Ureter (tissue), 1 donor: ENCODE measurements at places on chromosomes 12 and 14. TPM values are rescaled to one million over a fixed set of nuclear protein-coding genes. Genes with fewer than 3 reads are reported as not detected.

DNA sequence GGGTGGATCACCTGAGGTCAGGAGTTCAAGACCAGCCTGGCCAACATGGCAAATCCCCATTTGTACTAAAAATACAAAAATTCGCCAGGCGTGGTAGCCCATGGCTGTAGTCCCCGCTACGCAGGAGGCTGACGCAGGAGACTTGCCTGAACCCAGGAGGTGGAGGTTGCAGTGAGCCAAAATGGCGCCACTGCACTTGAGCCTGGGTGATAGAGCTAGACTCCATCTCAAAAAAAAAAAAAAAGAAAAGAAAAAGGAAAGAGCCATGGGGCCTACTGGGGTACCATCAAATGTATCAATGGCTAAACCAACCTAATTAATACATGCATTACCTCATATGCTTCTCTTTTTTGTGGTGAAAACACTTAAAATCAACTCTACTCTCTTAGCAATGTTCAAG is 10.7 kb downstream of the TFCP2 start:
- no peak for DNase-seq

DNA sequence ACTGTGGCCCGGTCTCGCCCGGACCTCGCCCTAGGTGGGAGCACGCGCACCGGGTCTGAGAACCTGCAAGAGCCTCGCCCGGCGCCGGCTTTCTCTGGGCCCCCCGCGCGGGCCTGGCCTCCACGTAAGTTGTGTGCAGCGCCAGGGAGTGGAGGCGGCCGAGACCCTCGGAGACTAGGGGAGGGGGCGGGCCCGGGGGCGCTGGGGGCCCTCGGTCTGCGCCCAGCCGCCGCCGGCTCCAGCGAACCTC is 183 bp upstream of the PRMT8 start:
- no peak for DNase-seq

DNA sequence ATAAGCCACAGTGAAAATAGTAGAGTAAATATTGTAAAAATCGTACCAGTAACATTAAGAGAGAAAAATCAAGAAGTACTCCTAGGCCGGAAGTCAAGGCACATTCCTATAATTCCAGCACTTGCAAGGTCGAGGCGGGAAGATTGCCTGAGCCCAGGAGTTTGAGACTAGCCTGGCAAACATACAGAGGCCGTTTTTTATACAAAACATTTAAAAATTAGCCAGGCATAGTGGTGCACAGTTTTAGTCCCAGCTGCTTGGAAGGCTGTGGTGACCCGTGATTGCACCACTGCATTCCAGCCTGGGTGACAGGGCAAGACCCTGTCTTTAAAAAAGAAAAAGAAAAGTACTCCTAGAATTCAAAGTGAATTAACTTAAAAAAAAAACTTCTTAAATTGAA is 341.8 kb downstream of the C12orf50 start:
- DNase-seq: no peak

OAS3 gene
- 33.4 TPM for total RNA-seq
